Hippocampal formation (tissue), 2 donors: ENCODE measurements at places on chromosomes 5 and 9.

- no peak for DNase-seq
Observed at GRCh38 chr5:168341178-168341577, 49.7 kb downstream of the WWC1 start.

- DNase-seq, result no peak
Observed at GRCh38 chr5:163563880-163564279, 58.5 kb downstream of the MAT2B start.

DNA sequence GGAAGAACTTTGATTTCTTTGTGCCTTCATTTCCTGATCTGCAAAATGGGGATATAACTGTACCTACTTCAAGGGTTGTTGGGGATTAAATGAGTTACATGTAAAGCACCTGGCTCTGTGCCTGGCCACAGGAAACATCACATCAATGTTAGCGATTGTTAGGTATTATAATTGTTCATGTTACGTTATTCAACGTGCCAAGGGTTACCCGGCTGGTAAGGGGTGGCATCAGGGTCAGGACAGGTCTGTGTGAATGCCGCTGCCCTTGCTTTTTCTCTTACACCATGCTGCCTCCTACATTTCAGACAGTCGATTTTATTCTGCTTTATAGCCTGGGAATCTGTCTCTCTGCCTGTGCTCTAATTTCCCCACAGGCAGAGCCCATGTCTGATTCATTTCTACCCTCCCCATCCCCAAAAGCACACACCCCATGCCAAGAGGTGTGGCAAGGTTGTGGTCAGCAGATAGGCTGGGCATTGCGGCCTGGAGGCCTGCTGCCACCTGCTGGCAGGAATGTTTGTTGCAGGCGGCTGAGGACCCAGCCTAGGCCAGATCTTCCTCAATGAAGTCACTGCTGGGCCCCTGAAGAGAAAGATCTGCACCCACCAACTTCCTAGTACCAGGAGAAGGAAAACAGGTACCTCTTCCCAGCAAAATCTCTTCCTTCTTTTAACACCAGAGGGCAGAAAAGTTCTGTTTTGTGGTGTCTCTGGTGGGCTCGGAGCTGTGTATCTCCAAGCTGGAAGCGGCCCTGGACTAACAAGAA, 5.3 kb downstream of the ANKS6 start:
- DNase-seq, result peak; percentile 61

GRCh38 chr5:14155739-14156138, 12.6 kb downstream of the TRIO start:
- DNase-seq, result no peak

DNA sequence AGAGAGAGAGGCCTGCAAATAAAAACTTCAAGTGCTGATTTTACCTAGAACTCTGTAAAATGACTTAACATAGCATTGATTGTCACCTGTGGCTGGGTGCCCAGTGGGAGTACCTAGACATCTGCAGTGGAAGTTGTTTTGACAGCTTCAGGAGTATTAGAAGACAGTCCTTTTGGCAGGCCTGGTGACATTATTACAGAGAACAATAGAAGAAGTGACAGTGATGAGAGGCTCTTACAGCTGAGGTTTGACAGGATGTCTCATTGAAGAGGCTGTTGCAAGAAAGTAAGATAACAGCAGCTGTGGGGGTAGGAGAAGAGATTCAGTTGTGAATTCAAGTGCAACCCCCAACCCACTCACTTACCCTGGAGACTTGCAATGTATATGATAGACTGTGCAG, 27.9 kb upstream of the MUSK start:
- no peak for DNase-seq

GRCh38 chr9:72565535-72565934, 44.1 kb downstream of the TMC1 start:
- no peak for DNase-seq

DNA sequence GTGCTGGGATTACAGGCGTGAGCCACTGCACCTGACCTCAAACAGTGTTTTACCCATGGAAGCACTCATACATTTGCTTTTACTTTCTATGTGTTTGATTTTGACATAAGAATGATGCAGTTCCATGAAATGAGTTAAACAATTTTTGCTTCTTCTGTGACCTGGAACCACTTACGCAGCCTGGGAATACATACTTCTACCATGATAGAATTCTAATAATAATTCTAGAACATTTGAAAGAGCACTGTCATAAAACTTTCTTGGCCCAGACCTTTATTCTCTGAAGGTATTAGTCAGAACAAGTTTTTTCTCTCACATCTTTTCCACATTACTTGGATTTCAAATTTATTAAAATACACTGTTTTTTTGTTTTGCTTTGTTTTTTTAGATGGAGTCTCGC, 25.3 kb upstream of the COL5A1 start:
- DNase-seq, result no peak

DNA sequence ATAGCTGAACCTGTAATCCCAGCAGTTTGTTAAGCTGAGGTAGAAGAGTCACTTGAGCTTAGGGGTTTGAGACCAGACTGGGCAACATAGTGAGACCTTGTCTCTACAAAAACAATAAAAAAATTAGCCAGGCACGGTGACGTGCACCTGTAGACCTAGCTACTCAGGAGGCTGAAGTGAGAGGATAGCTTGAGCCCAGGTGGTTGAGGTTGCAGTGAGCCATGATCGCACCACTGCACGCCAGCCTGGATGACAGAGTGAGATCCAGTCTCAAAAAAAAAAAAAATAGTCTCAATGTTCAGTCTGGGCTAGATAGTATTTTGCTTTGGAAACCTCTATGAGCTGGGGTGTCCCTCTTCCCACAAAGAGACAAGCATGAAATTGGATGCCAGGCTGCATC, 51.9 kb upstream of the IQGAP2 start:
- DNase-seq, result no peak

DNA sequence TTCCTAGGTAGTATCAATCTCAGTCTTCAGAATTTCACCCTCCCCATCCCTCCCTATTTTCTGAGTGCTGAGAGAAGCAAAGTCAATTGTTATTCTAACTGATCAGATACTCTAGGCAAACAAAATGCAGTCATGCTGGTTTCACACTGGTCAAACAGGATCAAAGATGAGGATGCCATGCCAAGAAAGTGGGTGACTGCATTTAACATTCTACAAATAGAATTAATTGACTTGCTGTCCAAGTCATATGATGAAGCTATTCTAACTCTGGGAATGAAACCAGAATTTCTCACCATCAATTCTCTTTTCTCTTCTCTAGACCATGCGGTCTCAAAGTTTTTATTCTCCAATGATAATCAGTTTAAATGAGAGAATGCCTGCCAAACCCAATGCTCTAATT, 112.5 kb downstream of the CTNND2 start:
- DNase-seq, result no peak

GRCh38 chr5:151068433-151069197, 12.2 kb downstream of the TNIP1 start:
- no peak for DNase-seq

- no peak for DNase-seq
Observed at GRCh38 chr9:129624168-129624759, 1.7 kb upstream of the NTMT1 start.

- no peak for DNase-seq
Observed at GRCh38 chr5:142221091-142221860, 103.5 kb downstream of the SPRY4 start.

DNA sequence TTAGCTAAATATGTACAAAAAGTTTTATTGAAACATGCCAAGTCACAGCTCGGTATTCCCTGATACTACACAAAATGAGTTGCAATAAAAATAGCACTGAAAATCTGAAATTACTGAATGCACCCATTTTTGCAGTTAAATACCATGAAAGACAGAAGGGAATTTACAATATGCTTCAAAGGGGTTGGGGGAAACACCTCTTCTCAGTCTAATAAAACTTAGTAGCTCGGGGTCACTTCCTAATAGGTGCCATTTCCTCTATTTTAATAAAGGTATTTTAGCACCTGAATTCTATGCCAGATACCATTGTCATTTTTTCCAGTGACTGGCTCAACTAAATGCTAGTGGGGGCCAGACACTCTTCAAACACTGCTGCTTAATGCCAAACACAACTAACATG, 204.1 kb upstream of the MEF2C start:
- no peak for DNase-seq

DNA sequence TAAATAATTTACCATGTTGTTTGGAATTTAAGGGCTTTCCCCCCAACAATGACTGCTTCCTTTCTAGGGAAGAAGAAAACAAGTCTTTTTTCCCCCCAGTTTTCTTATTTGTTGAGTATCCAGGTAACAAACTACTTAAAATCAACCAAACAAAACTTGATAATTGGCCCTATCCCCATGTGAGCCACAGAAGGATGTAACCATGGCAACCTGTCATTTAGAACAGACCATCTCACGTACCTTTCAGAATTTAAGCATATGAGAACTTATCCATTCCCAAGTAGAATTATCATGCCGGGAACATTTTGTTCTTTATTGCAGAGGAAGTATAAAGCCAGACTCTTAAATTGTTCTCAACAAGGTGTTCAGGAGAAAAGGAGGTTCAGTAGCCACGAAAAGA, 392.3 kb downstream of the CETN3 start:
- DNase-seq, result no peak

GRCh38 chr9:88586452-88586851, 51.5 kb downstream of the NXNL2 start:
- no peak for DNase-seq

DNA sequence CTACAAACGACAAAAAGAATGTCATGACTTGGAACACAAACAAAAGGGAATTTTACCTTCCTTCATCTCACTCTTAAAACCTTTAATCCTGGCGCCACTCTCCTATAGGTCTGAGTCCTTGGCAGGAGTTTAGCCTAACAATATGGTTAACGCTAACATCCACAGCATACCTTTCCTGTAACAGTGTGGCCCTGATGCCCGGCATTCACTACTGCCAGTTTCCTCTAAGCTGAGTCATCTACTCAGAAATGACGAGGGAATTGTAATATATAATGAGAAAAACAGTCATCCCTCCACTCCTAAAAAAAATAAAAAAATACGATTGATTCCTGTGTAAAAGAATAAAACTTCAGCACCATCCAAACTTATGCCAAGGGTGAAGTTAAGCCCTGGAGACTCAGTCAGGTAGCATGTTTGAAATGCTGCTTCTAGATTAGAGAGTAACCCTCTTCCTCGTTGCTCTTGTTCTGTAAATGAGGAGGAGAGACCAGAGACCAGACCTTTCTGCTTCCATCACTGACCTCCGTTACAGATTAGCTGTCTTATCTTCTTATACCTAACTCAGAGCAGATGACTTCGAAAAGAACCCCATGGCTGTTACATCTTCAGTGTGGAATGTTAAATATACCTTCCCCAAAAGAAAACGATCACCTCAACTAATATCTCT, 37.4 kb downstream of the CCDC125 start:
- DNase-seq, result no peak

DNA sequence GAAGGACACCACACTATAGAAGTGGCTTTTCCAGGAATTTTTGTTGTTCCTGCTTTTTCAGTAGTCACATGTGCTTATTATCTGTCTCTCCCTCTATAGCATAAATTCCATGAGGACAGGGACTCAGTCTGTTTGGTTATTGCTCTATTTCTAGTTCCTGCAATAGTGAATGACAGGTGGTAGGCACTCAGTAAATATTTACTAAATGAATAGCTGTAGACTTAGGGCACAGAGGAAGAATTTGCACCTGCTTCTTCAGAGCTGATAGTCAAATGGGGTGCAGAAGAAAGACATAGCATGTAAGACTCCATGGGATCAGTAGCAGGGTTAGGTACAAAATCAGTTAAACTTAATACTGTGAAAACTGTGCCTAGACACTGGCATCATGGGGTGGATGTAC, 580.2 kb downstream of the CCDC171 start:
- no peak for DNase-seq

DNA sequence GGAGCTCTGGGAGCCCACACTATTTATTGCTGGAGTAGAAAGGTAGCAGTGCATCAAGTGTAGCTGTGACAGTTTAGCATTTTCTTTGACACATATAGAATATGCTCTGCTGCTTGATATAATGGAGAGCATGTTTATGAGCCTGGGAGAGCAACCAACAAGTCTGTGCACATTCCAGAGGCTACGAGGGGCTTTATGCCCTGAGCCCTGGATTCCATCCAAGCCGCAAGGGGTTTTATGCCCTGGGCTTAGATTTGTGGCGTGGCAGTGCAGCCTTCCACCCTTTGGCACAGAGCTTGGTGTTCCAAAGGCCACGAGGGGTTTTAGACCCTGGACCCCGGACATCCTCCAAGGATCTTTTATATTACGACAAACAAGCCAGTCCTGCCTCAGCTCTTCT, 14.6 kb downstream of the CDH6 start:
- no peak for DNase-seq
